ENCODE measurements at places on chromosomes 12 and 14.

- H3K4me1 ChIP-seq, result peaks cover 2% of the 10 kb centered on the region
- no peaks in the 10 kb centered on the region for H3K36me3 ChIP-seq
- DNase-seq, result no peak
- no peaks in the 10 kb centered on the region for H3K27me3 ChIP-seq
These were observed 82.1 kb upstream of the TRAF3 start for GRCh38 chr14:102695167-102695555.

DNA sequence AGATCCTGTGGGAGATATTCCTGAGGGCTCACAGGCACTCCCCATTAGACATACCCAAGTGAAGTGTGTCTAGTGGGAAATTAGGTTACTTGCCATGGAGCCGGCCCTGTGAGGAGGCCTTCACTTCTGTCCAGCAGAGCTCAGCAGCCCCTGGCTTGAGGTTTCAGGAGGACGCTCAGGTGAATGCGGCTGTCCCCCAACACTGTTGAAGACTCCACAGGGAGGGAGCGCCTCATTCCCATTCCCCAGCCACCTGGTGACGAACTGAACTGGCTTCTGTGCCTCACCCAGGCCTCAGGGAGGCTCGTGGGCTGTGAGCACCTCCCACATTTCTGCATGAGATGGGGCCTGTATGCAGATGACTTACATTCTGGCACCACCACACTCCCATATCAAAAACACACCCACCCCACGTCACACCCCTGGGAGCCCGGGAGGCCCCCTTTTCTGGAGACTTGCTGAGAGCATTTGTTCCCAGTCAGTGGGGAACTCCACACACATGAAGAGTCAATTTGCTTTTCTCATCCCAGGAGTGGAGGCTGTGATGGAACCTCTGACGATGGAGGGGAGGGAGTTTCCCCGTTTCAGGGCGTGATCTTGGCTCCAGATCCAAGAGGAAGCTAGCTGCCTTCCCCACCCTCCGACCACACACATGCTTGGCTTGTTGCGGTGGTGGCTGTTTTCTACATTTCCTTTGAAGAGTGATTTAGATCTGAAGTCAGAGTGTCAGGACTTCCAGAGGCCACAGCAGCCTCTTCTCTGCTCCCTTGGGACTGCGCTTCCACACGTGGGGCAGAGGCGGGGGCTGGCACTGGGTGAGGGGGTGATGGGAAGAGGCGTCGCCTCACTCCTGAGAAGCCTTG lies 120.7 kb downstream of the ADGRD1 start:
- H3K4me3 ChIP-seq, result no peak overlapping the region
- H3K4me1 ChIP-seq, result no peaks in the 10 kb centered on the region
- no peaks in the 10 kb centered on the region for H3K36me3 ChIP-seq
- H3K27me3 ChIP-seq, result no peaks in the 10 kb centered on the region

DNA sequence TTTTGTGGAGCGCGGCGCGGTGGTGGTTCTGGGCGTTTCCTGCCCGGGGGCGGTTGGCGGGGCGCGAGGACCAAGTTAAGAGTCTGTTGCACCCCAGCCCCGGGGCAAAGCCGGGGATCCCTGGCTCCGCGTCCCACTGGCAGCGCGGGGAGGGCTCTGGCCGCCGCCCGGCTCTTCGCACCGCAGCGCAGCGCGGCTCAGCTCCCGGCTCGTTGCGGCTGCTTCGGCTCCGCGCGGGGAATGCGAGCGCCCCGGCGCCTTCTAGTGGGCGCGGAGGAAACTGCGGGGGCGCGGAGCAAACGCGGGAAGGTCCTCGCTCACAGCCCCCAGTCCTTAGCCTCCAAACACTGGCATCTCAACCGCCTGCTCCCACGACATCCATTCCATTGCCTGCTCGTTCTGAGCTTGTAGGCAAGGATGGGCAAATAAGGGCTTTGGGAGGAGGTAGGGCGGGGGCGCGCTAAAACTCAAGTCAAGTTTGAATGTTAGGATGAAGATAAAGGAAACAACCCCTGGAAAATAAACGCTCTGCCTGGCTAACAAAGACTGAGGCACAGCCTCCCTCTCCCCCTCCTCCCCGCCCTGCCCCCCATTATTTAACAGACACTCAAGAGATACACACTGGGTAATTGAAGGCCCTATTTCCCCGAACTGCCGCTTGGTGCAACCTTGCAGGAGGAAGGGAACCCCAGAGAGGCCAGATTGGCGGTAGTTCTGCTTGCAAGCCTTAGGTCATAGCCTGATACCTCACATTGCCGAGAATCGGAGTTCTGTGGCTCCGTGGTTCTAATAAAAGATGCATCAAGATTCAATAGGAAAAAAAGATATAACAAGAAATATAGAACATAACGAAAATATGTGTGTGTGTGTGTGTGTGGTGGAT lies at the start of gene B4GALNT1:
Gene B4GALNT1, minus strand, starts transcription at position 244 of the 883 bp plus-strand sequence. CDS start 1,069 bp downstream, outside the sequence.
- H3K4me1 ChIP-seq, result peaks cover 16% of the 10 kb centered on the region
- DNase-seq, result peak; percentile 64
- H3K27ac ChIP-seq, result no peak within 1 kb of the TSS
- peaks cover 62% of the 10 kb centered on the region for H3K27me3 ChIP-seq

GRCh38 chr14:95922080-95922479 lies 45.4 kb downstream of the TUNAR start:
- H3K4me3 ChIP-seq, result no peak overlapping the region
- no peaks in the 10 kb centered on the region for H3K4me1 ChIP-seq
- no peak for DNase-seq
- H3K36me3 ChIP-seq, result no peaks in the 10 kb centered on the region
- no peak overlapping the region for H3K27ac ChIP-seq

DNA sequence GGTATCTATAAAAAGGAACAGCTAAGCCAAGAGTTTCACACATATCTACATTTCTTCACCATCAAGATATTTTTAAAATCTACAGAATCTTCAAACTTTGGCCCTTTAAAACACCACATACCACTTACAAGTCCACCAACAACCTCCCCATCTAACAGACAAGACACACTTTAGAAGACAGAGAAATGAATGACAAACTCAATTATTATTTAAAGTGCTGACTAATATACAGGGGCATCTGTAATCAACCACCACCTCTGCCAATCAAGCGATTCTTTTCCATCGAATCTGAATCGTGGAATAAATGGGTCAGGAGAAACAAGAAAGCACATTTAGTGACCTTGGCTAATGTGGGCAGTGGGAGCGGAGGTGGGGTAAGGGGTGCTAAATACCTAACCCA lies 7.7 kb downstream of the SETD3 start:
- H3K4me3 ChIP-seq, result no peak overlapping the region
- H3K36me3 ChIP-seq, result no peaks in the 10 kb centered on the region
- DNase-seq, result no peak
- peaks cover 7% of the 10 kb centered on the region for H3K4me1 ChIP-seq
- H3K27me3 ChIP-seq, result no peaks in the 10 kb centered on the region
- H3K27ac ChIP-seq, result no peak overlapping the region

- no peaks in the 10 kb centered on the region for H3K27me3 ChIP-seq
- DNase-seq, result peak; percentile 40
- no peaks in the 10 kb centered on the region for H3K4me1 ChIP-seq
- no peaks in the 10 kb centered on the region for H3K36me3 ChIP-seq
- no peak overlapping the region for H3K4me3 ChIP-seq
These were observed 11.5 kb downstream of the ALG10 start for GRCh38 chr12:34033628-34034296.

- H3K36me3 ChIP-seq, result no peaks in the 10 kb centered on the region
- no peak overlapping the region for H3K4me3 ChIP-seq
- peak; percentile 60 for DNase-seq
- H3K4me1 ChIP-seq, result peaks cover 4% of the 10 kb centered on the region
These were observed 39.3 kb downstream of the CCDC177 start for GRCh38 chr14:69535230-69535848.

GRCh38 chr12:55407866-55408265 lies 7.5 kb downstream of the OR6C65 start:
- H3K36me3 ChIP-seq, result no peaks in the 10 kb centered on the region
- H3K4me1 ChIP-seq, result no peaks in the 10 kb centered on the region
- DNase-seq, result no peak

DNA sequence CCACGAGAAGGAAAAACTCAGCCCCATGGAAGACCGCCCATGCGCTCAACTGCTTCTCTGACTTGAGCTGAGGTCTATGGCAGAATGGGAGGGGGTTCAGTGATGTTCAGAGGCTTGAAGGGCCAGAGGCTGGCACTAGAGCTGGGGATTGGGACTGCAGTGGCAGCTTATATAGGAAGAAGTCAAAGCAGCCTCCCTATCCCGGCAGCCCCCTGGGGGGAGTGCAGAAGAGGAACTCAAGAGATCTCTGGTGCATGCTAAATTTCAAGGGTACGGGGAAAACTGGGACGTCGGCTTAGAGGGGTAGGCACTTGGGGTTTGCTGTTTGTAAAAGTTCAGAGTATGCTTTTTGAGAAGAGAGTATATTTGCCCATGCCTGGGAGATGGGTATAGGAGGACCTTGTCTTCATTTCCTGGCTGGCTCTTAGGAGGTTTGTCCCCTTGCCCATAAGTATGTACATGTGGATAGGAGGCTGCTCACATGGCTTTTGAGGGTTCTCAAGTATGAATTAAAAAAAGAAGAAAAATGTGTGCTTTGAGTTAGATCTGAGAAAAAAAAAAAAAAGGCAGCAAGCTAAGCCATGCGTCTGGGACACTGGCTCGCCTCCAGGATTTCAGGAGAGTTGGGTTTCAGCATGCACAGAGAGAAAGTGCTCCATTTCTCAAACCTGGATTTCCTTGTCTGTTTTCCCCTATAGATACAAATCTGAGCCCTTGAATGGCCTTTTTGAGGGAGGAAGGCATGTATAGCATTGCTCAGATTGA lies 3.2 kb upstream of the MEG3 start:
- peaks cover 4% of the 10 kb centered on the region for H3K4me1 ChIP-seq
- peak; percentile 38 for DNase-seq
- H3K27me3 ChIP-seq, result peaks cover 25% of the 10 kb centered on the region
- no peak overlapping the region for H3K4me3 ChIP-seq

- no peak for DNase-seq
- no peaks in the 10 kb centered on the region for H3K36me3 ChIP-seq
- H3K4me3 ChIP-seq, result no peak overlapping the region
These were observed 412.0 kb upstream of the ATP2B1 start for GRCh38 chr12:90120627-90121026.

GRCh38 chr12:82797480-82797879 lies 110.8 kb downstream of the TMTC2 start:
- H3K4me3 ChIP-seq, result no peak overlapping the region
- DNase-seq, result no peak
- no peaks in the 10 kb centered on the region for H3K27me3 ChIP-seq
- no peaks in the 10 kb centered on the region for H3K36me3 ChIP-seq

GRCh38 chr12:83186419-83186818 lies 499.7 kb downstream of the TMTC2 start:
- DNase-seq, result no peak
- H3K27ac ChIP-seq, result no peak overlapping the region
- no peak overlapping the region for H3K4me3 ChIP-seq
- H3K4me1 ChIP-seq, result no peaks in the 10 kb centered on the region

DNA sequence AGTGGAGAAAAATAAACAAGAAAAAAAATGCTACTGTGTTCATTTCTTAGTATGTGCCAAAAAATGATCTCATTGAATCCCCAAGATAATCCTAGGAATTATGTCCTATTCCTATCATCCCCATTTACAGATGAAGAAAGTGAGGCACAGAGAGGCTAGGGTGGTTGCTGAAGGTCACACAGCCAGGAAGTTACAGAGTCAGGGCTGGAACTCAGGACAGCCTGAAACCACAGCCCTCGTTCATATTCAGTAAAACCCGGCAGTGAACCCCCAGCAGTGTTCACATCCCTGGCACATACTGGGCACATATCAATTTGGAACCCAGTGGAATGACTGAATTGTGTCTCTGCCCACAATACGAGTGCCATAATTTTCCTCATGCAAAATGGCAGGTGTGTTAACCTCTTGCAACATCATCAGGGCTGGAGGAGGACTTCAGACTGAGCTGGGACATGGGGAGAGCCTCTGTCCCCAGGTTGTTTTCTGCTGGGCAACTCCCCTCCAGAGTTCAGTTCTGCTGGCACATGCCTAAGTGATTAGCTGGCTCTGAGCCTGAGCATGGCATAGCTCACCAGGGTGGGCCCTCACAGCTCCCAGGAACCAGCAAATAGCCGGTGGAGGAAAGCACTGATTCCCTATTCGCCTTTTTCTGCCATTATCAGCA lies 2.0 kb upstream of the PPP1CC start:
- no peaks in the 10 kb centered on the region for H3K27me3 ChIP-seq
- no peak overlapping the region for H3K4me3 ChIP-seq
- peaks cover 12% of the 10 kb centered on the region for H3K4me1 ChIP-seq

DNA sequence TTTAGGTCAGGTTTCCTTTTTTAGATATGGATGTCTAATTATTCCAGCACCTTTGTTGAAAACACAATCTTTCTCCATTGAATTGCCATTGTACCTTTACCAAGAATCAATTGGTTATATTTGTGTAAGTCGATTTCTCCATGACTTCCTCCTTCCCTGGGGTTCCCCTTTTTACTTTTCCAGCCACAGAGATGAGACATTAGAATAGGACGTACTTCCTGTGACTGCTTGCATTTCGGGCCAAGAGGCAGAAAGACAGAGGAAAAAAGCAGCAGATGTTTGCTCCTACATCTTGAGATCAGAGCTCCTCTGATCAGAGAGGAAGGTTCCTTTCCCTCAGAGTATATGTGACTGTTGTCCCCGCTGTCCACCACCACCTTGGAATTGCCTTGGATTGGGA lies 453.7 kb upstream of the RGS6 start:
- H3K4me1 ChIP-seq, result no peaks in the 10 kb centered on the region
- no peak overlapping the region for H3K27ac ChIP-seq
- H3K4me3 ChIP-seq, result no peak overlapping the region
- DNase-seq, result peak; percentile 65
- no peaks in the 10 kb centered on the region for H3K27me3 ChIP-seq

DNA sequence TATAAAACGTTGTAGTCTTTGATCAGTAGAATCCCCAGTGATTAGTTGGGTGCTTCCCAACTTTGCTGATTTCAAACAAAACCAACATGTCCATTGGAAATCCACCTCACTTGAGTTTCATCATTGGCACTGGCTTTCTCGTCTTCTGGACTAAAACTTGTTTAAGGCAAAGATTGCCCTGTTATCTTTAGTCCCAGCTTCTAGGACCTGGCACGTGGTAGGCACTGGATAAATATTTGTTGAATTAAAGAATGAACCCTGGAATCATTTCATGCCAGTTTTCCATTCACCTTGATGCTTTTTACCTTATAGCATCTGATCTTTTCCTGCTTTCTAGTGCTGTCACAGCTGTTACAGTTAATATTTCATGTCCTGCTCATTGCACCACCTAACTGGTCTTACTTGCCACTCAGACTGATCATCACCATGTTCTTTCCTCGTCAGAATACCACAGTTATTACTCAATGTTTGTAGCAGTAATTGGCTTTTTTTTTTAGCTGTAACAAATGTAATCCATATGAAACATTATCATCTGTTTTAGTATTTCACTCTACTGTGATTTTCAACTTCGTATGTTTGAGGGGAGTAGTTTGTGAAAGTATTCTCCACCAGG lies 7.3 kb upstream of the C12orf50 start:
- no peak overlapping the region for H3K4me3 ChIP-seq
- H3K36me3 ChIP-seq, result no peaks in the 10 kb centered on the region
- no peak overlapping the region for H3K27ac ChIP-seq
- H3K27me3 ChIP-seq, result no peaks in the 10 kb centered on the region

All from mesenchymal stem cell (in vitro differentiated cells and primary cell).